Activated B cell treated with CpG ODN at 0.5 μM for 24 hours (primary cell): ENCODE measurements at places on chromosomes 1 and 21. TPM values are rescaled to one million over a fixed set of nuclear protein-coding genes. Genes with fewer than 3 reads are reported as not detected.

The WNT3A gene
- not detected in 2 replicates for total RNA-seq

The JUN gene
- total RNA-seq = 35.3 and 36.6 TPM in 2 replicates

The CELA3A gene
- total RNA-seq = not detected in 2 replicates

The UMODL1 gene
- total RNA-seq = 0.04 TPM in 1 of 2 replicates, not detected in the other

The COL6A2 gene
- total RNA-seq = 0.40 and 1.4 TPM in 2 replicates

The TACSTD2 gene
- total RNA-seq = not detected in 2 replicates

The TSSK3 gene
- total RNA-seq = 3.5 and 6.1 TPM in 2 replicates

The NGF gene
- total RNA-seq = not detected in 2 replicates

The RGS8 gene
- total RNA-seq = not detected in 2 replicates

The DDR2 gene
- 0.09 and 0.27 TPM in 2 replicates for total RNA-seq

The ICOSLG gene
- total RNA-seq = 36.4 and 40.9 TPM in 2 replicates

The KRTAP10-9 gene
- not detected in 2 replicates for total RNA-seq

The OR2AK2 gene
- total RNA-seq = not detected in 2 replicates

The RNF11 gene
- 15.3 and 17.1 TPM in 2 replicates for total RNA-seq

The ZYG11A gene
- total RNA-seq = 1.3 and 1.5 TPM in 2 replicates

The TEX38 gene
- not detected in 2 replicates for total RNA-seq

The PAX7 gene
- not detected in 2 replicates for total RNA-seq

The LCE1B gene
- not detected in 2 replicates for total RNA-seq

The NRAS gene
- 53.3 and 55.5 TPM in 2 replicates for total RNA-seq

The GALNT2 gene
- total RNA-seq = 99.8 and 108 TPM in 2 replicates

The DDAH1 gene
- 0.05 and 0.07 TPM in 2 replicates for total RNA-seq

The IGSF3 gene
- total RNA-seq = 6.8 and 7.2 TPM in 2 replicates

The EPHA2 gene
- not detected in 2 replicates for total RNA-seq

The CD53 gene
- total RNA-seq = 491 and 522 TPM in 2 replicates

The LMX1A gene
- total RNA-seq = not detected in 2 replicates

The CRABP2 gene
- total RNA-seq = 0.55 and 0.66 TPM in 2 replicates

The MTARC2 gene
- 8.9 and 9.2 TPM in 2 replicates for total RNA-seq

The PTPN14 gene
- 0.02 TPM in 1 of 2 replicates, not detected in the other for total RNA-seq

The BMP8B gene
- 1.2 and 1.4 TPM in 2 replicates for total RNA-seq

The BSND gene
- total RNA-seq = 0.05 TPM in 1 of 2 replicates, not detected in the other

The CATSPERE gene
- total RNA-seq = 0.91 and 1.1 TPM in 2 replicates
